ENCODE measurements at places on chromosomes 7 and 10.

DNA sequence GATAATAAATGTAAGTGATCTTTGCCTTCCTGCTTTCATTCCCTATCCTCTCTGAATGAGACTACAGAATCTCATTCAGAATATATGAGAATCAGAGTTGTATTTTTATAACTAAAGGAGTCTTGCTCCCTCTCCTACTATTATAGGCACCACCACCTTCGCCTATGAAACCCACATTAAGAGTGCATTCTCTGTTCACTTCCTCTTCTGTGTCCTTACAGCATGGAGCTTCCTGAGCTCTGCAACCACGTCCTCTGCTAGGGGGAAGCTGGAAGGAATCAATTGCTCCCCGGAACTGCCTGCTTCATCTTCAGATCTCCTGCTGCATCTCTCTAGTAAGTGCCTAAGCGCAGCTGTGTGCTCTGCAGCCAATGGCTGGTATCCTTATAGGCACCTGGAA is 820.7 kb downstream of the GRID1 start:
- DNase-seq: no peak

DNA sequence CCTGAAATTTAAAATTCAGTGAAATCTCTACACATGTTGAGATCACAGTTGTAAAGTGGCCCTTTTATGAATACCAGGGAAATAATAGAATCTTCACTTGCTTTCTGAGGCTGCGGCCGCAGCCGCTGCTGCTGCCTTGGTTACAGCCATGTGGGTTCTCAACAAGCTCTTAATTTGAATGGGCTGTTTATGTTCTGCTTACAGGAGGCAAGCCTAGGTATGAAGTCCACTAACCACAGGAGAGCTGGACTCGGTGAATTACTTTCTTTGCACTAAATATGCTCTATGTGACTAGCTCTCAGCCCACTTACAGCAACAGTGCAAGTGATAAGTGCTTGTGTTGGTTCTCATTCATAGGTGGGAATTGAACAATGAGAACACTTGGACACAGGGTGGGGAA is 410.8 kb downstream of the SFMBT2 start:
- peak; percentile 25 for DNase-seq

GRCh38 chr7:101589976-101590662 is 39.0 kb downstream of the MYL10 start:
- DNase-seq: no peak

DNA sequence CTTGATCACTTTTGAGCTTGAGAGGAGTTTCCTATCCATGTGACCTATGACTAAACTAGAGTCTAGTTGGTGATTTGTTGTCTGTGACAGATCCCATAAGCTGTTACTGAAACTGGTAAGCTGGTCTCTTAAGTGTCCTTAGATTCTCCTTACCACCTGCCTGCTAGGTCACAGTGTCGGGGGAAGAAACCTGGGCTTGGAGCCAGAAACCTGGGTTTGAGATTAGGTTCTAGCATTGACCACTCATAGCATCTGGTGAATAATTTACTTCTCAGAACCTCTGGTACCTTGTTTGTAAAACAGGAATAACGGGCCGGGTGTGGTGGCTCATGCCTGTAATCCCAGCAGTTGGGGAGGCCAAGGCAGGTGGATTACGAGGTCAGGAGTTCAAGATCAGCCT is 21.8 kb upstream of the ITPRID1 start:
- no peak for DNase-seq

- no peak for DNase-seq
Observed at GRCh38 chr7:137704723-137705122, 142.1 kb downstream of the DGKI start.

- peak; percentile 99 for DNase-seq
Observed at GRCh38 chr10:16965740-16966447, 148.7 kb upstream of the RSU1 start.

GRCh38 chr7:131522325-131522930 is 34.0 kb downstream of the PODXL start:
- DNase-seq: peak; percentile 30

Data from astrocyte of the spinal cord (primary cell).